Activated gamma-delta T cell (primary cell): ENCODE measurements at places on chromosomes 13 and 19.

GRCh38 chr13:23516190-23516589 lies 54.0 kb upstream of the TNFRSF19 start:
- DNase-seq: no peak

- DNase-seq: no peak
These were observed 1.6 kb downstream of the HCN2 start for GRCh38 chr19:591099-591958.

DNA sequence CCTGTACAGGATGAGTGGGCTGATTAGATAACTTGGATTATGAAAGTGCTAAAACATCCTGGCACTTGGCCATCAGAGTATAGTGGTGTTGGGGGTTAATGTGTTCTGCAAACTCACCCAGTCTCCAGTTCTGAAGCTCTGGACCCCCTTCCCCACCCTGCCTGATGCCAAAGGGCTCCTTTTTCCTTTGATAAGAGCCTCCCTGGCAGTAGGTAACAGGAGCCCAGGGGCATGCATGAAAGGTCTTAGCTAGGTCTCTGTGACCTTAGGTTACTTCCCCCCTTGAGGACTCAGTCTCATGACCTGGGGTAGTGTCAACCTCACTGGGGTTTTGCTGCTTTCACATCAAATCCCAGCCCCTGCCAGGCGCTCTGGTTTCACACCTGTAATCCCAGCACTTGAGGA lies 2.5 kb downstream of the RPS28 start:
- DNase-seq: no peak

- DNase-seq: no peak
These were observed 605 bp downstream of the TMEM255B start for GRCh38 chr13:113759525-113760137.

GRCh38 chr13:55937180-55937579 lies 1203.5 kb upstream of the PRR20A start:
- no peak for DNase-seq

DNA sequence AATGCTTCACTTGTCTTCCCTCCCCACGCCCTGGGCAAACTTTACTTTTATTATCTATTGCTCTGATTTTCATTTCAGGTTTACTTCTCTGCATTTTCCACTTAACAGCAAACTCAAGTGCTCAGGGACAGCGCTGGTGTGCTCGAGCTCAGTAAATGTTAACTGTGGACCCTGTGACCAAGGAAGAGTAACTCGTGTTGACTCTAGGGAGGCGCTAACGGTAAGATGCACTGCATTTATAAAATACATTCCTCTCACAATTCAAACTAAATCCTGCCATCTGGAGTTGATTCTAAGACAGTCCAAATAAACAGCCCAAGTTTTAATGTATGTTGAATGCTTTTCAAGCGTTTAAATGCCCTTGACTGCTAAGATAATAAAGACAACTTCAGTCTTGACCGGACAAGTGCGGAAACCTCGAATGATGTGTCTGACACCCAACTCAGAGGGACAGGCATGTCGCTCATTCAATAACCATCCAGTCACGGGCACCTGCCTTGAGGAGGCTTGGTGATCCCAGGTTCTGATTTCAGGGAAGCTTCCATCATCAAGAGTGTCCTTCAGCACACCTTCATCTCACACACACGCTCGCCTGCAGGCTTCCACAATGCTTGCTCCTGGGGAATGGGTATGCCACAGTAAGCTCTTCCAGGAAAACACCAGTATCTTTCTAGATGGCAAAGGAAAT lies 93.2 kb downstream of the STK24 start:
- no peak for DNase-seq

- DNase-seq: no peak
These were observed 38.2 kb upstream of the ZNF492 start for GRCh38 chr19:22595918-22596341.

- DNase-seq: no peak
These were observed 30.2 kb downstream of the CRTC1 start for GRCh38 chr19:18713550-18714117.

DNA sequence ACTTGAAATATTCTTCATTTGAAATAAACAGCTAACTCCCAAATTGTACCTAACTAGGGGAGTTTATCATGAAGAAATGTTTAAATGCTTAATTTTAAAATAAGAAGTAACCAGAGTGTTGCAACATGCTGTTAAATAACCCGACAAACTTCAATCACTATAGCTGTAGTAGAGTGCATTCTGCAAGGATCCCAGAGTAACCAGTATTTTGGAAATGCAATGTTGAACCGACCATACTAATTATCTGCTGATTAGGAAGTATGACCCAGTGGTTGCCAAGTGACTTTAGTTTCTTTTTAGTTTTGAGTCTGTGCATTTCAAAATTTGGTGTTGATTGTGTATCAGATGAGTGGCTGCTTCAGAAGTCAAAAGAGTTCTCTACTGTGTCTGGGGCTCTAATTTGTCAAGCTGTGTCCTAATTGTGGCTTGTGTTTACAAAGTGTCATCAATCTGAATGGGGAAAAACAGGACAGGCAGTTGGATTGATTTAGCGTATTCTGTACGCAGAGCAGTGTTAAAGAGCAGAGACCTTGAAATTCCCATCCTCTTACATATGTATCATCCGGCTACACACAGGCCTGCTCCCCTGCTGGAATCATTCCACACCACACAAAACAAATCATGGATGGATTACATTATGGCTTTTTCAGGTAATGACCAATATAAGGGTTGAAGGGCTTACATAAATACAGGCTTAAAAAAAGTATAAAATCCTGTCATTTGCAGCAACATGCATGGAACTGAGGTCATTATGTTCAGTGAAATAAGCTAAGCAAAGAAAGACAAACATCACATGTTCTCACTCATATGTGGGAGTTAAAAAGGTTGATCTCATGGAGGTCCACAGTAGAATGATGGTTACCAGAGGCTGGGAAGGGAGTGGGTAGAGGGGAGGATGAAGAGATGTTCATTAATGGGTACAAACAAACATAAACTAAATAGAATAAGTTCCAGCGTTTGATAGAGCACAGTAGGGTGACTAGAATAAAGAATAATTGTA lies 351.5 kb downstream of the KLF12 start:
- DNase-seq: no peak

DNA sequence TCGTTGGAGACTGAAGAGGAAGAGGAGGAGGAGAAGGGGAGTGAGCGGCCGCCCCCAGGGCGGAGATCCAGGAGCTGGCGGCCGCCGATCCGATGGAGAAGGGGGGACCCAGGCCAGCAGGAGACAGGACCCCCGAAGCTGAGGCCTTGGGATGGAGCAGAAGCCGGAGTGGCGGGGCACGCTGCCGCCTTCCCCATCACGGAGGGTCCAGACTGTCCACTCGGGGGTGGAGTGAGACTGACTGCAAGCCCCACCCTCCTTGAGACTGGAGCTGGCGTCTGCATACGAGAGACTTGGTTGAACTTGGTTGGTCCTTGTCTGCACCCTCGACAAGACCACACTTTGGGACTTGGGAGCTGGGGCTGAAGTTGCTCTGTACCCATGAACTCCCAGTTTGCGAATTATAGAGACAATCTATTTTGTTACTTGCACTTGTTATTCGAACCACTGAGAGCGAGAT lies 1.8 kb downstream of the GADD45B start:
- no peak for DNase-seq

DNA sequence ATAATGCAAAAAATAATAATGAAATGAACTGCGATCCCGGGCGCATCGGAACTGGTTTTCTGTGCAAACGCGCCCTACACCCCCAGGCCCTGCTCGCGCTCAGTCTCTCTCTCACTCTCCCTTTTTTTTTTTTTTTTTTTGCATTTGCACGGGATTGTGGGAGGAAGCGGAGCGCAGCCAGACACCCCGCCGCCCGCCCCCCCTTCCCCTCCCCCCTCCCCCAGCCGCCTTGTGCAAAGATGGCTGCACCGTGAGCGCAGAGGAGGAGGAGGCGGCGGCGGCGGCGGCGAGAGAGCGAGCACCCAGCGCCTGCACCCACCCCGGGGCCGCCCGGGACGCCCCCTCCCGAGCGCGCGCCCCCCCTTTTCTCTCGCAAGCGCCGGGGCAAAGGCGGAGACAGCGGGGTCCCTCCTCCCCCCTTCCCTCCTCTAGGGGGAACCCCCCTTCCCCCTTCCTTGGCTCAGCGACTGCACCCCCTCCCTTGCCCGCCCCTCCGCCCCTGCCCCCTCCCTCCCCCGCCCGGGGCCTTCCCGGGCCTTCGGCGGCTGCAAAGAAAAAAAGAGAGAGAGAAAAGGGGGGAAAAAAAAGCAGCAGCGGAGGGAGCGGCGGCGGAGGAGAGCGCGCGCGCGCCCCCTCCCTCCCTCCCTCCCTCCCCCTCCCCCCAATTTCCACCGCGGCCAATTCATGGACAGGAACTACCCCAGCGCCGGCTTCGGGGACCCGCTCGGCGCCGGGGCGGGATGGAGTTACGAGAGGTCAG lies at the start of gene PRR12:
Gene PRR12 (plus strand): TSS at position 212 of the 760 bp plus-strand sequence. CDS start 473 bp downstream, at position 685.
- peak; percentile 61 for DNase-seq

- DNase-seq: no peak
These were observed 35.7 kb downstream of the LACC1 start for GRCh38 chr13:43915451-43915850.

GRCh38 chr13:69092615-69093322 lies 1014.9 kb upstream of the ATXN8OS start:
- DNase-seq: no peak

- DNase-seq: no peak
These were observed 7.7 kb downstream of the UBE2L5 start for GRCh38 chr13:30429721-30430694.

DNA sequence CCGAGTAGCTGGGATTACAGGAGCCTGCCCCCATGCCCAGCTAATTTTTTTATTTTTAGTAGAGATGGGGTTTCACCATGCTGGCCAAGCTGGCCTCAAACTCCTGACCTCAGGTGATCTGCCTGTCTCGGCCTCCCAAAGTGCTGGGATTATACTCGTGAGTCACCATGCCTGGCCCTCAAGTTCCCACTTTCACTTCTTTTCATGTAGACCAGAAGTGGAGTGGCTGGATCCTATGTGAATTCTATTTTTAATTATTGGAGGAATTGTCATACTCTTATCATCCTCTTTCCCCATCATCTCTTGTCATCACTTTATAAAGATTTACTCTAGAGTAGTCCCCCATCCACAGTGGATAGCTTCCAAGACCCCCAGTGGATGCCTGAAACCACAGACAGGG lies 12.8 kb upstream of the SIGLEC10 start:
- DNase-seq: no peak

DNA sequence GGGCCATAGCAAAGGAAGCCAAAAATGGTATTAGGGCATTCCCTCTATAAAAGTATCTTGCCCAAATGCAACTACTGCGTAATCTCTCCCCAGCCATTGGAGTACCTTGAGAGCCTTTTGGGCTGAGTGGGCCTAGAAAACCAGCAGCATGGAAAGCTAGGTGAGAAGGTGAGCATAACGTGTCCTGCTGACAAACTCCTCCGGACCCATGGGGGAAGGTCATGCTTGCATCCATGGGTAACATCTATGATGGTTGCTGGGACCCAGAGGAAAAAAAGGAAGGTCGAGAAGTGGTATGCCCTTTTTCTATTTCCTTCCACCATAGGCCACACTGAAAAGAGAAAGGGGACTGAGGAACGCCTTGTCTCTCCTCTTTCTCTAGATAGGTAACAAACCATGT lies 57.4 kb downstream of the ZNF728 start:
- no peak for DNase-seq

DNA sequence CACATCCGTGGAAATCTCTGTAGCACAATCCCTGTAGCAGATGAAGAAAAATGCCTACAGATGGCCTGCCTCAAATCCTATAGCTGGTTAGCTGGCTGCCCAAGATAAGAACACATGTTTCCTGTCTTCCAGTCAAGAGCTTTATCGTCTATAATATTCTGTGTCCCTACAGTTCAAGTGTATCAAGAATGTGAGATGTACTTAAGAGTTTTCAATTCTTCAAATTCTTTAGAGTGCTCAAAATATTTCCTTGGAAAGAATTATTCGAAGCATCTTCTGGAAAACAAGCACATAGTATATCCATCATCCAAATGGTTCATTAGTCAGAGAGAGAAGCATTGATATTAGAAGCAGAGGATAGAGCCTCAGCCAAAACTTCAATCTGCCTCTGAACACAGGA lies 239.8 kb downstream of the COG6 start:
- DNase-seq: no peak

- DNase-seq: no peak
These were observed 57.9 kb downstream of the LNX2 start for GRCh38 chr13:27562457-27562856.

DNA sequence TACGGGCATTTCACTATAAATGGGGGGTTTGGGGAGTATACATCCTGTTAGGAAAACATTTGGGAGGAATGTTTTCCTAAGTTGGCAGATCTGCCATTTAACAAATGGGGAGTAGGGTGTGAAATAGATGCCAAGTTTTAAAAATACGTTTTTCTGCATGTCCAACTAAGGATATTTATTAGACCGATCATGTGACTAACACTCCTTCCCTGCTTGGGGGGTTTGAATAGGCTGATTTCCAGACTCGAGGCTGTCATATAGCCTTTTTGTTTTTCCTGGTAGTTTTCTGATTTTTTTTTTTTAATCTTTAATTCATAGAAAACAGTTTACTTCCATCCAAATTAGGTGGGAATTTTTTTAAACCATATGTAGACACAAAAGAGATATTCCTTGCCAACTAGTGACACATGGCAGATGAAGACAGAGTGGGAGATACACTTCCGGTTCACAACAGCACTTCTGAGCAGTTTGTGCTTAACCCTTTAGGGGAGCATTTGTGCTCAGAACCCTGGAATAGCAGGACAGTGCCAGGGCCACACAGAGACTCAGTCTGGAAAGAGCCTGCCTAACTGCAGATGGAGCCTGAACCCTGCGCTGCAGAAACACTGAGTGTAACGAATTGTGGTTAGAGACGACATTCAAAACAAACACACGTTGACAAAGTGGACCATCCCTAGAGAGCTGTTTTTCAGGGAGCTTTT lies 5.6 kb upstream of the GATAD2A start:
- DNase-seq: no peak

GRCh38 chr13:105805892-105806627 lies 729.4 kb downstream of the EFNB2 start:
- DNase-seq: no peak

GRCh38 chr19:32537580-32537979 lies 43.4 kb upstream of the PDCD5 start:
- no peak for DNase-seq

GRCh38 chr13:52130641-52131040 lies 1.8 kb upstream of the NEK5 start:
- DNase-seq: no peak

- DNase-seq: no peak
These were observed 9.1 kb downstream of the AP2A1 start for GRCh38 chr19:49775742-49776370.

- DNase-seq: no peak
These were observed 9.3 kb upstream of the RANBP3 start for GRCh38 chr19:5987077-5987818.

- DNase-seq: no peak
These were observed 32.1 kb upstream of the SCEL start for GRCh38 chr13:77503398-77503797.
